ENCODE measurements at places on chromosomes 7 and 10.

DNA sequence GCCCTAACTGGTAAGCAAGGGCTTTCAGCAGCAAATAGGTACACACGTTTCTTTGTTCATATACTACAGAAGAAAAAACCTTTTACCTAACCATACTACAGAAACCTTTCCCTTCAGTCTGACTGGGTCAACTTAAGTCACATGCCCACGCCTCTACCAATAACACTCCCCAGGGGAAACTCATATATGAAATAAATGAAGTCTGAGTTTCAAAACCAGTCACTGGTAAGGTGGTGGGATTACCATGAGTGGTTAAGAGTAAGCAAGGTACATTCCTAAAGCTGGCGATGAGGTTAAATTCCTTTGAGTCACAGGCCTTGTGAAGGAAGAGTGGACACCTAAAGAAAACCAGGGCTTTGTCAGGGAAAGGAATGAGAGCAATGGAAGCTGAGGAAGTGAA, 21.4 kb upstream of the KIF20B start:
- no peak for DNase-seq

- no peak for DNase-seq
Measured at GRCh38 chr7:115019882-115020605, 98.2 kb downstream of the MDFIC start.

GRCh38 chr7:91326516-91327199, 62.4 kb downstream of the FZD1 start:
- peak; percentile 61 for DNase-seq

GRCh38 chr10:33328253-33328652, 6.2 kb downstream of the NRP1 start:
- no peak for DNase-seq

- no peak for DNase-seq
Measured at GRCh38 chr7:153902862-153903261, 149.3 kb upstream of the DPP6 start.

DNA sequence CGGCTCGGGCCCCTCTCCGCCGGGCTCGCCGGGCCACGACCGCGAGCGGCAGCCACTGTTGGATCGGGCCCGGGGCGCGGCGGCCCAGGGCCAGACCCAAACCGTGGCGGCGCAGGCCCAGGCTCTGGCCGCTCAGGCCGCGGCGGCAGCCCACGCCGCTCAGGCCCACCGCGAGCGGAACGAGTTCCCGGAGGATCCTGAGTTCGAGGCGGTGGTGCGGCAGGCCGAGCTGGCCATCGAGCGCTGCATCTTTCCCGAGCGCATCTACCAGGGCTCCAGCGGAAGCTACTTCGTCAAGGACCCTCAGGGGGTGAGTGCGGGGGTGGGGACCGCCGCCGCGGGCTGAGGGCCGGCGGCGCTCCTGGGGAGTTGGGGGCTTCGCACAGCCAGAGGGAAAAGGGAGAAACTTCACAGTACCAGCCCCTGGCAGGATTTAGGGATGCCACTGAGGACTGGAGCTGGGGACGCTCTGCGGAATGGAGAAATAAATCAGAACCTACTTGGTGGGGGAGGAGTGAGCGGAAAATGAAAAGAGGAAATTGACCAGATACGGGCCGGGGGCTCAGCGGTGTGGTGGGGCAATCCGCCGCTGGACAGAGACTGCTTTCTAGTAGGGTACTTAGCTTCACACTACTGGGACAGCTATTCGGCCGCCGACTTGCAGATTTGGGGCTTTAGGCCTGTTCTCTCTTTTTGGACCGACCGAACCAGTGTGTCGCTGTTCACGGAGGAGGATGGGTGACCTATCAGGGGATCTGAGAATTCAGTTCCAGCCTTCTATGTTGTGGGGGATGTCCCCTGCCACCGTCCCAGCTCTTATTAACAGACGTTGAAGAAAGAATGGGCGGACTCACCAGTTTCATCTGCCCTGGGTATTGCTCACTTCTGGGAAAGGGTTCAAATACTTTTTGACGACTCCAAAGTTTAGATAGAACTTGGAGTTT, 669 bp downstream of the PI4K2A start:
- DNase-seq = peak; percentile 54

DNA sequence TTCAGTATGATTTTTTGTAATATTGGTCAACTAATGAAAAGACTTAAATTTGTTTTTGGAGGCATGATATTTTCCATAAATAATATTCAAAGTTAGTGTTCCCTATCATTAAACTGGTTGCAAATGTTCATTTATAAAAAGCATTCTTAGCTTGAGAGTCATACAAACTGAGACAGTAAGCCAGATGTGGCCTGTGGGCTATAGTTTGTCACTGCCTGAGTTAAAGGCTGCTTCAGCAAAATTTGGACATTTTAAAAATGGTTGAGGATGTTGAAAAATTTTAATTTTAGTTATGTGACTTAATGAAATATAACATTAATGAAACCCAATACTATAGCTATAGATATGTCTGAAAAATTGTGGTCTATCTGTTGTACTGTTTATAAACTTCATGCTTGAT, 180.2 kb upstream of the CACNA2D1 start:
- no peak for DNase-seq

DNA sequence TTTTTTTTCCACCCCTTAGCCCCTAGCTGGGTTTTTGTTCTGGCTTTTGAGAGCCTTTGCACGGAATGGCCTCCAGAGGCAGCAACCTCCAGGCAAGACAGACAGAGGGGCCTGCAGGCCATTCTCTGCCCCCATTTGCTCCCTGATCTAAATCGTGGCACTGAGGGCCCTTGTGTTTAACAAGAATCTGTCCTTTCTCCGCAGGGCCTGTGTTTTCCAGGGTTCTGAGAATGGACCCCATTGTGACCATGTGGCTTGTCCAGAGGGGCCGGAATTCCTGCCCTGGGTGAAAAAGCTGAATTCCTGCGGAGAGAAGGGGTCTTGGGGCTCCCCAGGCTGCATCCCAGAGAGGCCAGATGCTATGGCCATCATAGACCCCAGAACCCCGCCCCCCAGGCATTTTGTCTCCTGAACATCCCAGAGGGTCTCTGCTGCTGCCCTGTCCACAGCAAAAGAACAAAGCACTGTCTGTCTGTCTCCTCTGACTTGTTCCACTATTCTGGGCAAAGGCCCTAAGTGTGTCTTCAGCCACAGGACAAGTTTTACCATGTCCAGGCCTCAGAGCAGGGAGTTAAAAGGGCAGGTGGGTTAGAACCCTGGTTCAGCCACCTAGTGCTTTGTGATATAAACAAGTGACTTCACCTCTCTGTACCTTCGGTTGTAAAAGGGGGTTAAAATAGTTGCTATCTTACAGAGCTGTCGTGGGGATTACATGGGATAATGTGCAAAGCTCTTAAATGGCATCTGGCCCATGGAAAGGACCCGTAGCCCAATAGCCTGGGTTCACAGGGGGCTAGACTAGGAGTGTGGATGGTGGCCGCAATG, 155.6 kb downstream of the SH3PXD2A start:
- no peak for DNase-seq

Data from Karpas-422 (cell line).